Psoas muscle (tissue), 8 donors: ENCODE measurements at places on chromosomes 16 and 17. TPM values are rescaled to one million over a fixed set of nuclear protein-coding genes. Genes with fewer than 3 reads are reported as not detected.
A peak's percentile ranks its signal among the peaks of the same experiment; 100 is the strongest.

The TBKBP1 gene
- total RNA-seq, result 17.5 TPM

The TGFB1I1 gene
- total RNA-seq, result 8.3 TPM

The TLCD2 gene
- 2.9 TPM for total RNA-seq

The PER1 gene
- total RNA-seq, result 48.9 TPM

The EPX gene
- total RNA-seq, result 0.12 TPM

The LRRC75A gene
- total RNA-seq, result 0.20 TPM

The CFDP1 gene
- total RNA-seq, result 21.9 TPM

The SLFN14 gene
- total RNA-seq, result not detected

- DNase-seq, result no peak
Observed at GRCh38 chr16:30004424-30004776, 6.4 kb downstream of the DOC2A start.

DNA sequence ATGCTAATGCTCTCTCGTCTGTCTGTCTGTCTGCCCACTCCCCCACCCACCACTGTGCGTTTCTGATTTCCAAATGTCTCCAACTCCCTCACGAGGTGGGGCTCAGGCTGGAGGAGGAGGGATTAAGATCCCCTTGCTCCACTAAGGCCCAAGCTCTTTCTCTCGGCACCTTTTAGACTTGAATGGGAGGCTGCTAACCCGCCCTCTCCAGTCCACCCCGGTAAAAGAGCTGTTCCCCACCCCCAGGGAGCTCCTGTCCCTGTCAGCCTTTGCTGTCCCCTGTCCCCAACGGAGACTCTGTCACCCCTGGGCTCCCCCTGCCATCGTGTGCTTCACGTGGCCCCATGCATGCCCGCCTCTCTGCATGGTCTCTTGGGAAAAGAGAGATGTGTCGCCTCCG, 68.5 kb upstream of the PLCG2 start:
- no peak for DNase-seq

GRCh38 chr16:74465281-74465680, 44.0 kb upstream of the CLEC18B start:
- no peak for DNase-seq

DNA sequence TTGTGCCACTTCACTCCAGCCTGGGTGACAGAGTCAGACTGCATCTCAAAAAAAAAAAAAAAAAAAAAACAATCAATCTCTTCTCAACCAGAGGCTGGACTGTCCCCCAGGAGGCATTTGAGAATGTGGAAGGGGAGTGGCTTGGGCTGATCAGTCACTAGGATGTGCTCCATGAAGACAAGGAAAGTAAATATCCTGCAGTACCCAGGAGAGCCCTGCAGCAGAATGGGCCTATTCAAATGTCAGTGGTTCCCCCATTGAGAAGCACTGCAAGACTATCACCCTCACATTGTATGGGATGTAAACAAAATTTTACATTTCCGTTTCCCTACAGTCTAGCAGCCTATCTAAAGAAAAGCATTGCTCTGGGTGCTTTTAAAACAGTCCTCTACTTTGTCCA, 70.3 kb downstream of the DNAH9 start:
- DNase-seq, result no peak

DNA sequence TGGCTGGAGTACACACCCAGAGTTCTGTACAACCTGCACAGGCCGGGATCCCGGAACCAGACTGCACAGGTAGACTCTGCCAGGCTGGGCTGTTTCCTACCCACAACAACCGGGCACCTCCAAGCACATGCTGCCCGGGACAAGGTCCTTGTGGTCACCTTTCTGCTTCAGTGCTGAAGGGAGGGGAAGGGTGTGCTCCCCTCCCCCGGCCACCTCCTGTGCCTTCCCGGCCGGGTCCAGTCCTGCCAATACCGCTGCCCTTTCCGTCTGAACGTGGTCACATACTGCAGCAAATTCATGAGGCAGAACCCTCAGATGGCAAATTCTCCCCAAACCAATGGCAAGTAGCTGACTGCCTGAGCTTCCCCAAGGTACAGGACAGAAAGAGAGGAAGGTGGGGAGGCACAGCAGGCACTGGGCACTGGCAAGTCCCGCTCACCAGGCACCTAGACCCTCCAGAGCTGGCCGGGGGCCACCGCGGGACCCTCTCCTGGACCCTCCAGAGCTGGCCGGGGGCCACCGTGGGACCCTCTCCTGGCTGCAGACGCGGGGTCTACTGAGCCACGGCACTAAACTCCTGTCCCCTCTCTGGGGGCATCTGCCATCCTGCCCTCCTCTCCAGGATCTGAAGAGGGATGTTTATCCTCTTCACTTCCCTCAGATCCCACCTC, 22.8 kb downstream of the SLC43A2 start:
- no peak for DNase-seq

- no peak for DNase-seq
Observed at GRCh38 chr16:12228602-12229499, 252.3 kb downstream of the SNX29 start.

- no peak for DNase-seq
Observed at GRCh38 chr16:21157632-21158031, 842 bp upstream of the LDAF1 start.

- no peak for DNase-seq
Observed at GRCh38 chr16:68732042-68732680, 4.9 kb upstream of the CDH1 start.

DNA sequence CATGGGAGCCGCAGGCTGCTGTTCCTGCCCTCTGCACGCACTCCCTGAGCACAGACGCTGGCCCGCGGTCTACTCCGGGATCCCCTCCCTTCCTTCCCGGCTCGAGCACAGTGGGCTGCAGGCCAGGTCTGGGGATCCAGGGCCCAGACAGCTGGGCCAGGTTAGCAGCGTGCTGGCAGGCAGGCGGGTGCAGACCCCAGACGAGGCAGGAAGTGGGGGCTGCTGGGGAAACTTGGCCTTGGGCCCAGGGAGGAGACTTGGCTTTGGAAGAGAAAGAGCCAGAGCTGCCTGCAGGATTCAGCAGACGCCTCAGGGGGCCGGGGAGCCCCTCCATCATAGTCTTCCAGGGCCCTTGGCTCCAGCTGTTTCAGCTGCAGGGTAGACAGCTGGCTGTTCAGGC, 30.2 kb upstream of the ABCC3 start:
- DNase-seq, result peak; percentile 79

GRCh38 chr17:53560953-53561352, 261.8 kb upstream of the KIF2B start:
- DNase-seq, result no peak

DNA sequence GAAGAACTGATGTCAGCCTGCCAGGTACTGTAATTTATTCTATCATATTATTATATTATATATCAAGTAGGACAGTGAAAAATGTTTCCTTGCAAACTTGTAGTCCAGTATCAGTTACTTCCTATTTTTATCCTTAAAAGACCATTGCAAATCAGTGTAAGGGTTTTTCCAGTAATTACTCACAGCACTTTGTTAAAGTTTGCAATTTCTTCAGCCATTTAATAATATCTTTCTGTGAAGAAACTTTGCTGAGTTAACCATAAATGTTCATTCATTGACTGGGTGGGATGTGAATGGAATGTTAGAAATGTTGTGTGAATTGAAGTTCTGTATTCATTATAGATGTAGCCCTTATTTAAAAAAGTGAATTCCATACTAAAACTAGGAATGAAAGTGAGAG, 26.7 kb downstream of the HAPSTR1 start:
- DNase-seq, result no peak
